Mucosa of descending colon (tissue), 3 donors: ENCODE measurements at places on chromosomes 12 and 14.

DNA sequence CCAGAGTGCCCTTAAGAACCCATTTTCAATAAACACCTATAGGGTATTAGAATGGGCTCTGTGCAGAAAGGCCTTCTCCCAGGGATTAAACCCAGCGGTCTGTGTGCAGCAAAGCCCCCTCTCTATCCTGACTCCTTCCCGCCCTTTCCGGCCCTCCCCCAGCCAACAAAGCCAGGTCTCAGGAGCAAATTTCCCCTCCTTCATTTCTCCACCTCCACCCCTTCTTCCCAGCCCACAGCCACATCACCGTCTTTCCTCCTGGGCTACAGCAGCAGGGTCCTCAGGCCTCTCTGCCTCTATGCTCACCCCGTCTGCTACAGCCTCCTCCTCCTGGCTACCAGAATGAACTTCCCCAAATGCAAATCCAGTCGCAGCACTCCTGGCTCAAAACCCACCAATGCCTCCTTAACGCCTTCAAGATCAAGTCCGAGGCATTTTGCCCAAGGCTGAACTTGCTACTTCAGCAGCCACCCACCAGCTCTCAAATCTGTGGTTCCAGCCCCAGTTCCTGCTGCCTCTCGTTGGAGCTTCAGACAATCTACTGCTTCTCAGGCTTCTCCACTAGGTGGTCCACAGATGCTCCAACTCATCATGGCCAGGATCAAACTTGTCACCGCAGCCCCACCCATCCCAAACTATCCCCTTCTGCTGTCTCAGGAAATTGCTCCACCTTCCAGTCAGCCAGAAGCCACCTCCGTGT is 134.8 kb downstream of the BCL11B start:
- no peak for DNase-seq

DNA sequence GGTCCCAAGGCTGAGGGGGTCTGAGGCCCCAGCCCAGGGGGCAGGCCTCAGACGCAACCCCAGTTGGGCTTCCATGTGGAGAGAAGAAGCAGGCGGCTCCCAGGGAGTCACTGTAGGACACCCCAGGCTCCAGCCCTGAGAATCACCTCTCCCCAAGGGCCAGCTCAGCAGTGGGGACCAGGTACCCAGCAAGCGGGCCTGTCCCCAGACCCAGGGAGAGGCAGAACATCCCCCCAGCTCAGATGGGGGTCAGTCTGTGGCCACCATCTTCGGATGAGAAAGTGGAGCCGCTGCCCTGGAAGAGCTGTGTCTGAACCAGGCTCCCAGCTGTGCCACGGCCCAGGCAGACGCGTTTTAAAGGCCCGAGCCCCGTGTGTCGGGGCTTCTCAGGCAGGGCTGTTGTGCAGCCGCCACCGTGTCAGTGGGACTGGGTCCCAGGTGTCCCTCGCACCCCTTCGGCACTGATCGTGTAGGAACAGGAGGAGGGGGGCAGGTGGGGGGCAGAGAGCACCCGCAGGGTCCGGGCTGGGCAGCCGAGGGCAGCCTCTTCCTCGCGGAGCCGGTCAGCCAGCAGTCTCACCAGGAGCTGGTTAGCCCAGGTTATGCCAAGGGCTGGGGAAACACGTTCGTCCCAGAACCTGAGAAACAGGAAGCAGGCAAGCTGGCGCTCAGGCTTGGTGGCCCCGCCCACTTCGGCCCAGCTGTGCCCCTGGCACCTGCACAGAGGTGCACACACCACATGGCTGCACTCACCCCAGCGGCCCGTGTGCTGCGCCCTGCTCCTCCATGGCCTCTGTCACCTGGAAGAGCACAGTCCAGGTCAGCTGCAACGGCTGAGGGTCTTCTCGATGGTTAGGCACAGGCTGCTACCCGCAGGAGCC is 16.6 kb downstream of the XRCC3 start:
- DNase-seq: peak; percentile 87

DNA sequence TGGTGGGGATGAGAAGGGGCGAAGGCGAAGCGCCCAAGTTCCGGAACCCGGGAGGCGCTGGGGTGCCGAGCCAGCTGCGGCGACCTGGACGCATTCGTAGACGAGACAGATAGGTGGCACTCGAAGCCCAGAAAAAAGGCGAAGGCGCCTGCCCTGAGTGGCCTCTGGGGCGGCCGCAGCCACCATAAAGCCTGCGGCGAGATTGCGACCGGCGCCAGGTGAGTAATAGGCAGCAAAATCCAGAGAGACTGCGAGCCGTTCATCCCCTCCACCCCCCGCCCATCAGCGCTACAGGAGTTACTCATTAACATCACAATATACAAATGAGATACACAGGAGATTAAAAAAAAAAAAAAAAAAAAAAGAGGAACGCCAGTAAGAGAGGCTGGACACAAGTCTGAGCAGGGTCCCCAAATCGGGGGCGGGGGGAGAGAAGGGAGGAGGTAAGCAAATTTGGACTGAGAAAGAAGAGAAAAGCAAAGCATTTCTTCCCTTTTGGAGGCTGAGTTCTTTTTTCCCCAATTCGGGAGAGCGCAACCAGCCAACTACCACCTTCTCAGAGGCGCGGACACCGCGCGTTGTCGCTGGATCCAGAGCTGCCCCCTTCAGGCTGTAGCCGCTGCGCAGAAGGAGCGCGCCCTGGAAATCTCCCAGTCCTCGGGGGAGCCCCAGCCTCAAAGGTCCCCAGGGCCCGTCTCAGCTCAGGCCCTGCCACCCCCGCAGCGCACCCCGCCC is 15.7 kb downstream of the TBX3 start:
- DNase-seq: peak; percentile 91

DNA sequence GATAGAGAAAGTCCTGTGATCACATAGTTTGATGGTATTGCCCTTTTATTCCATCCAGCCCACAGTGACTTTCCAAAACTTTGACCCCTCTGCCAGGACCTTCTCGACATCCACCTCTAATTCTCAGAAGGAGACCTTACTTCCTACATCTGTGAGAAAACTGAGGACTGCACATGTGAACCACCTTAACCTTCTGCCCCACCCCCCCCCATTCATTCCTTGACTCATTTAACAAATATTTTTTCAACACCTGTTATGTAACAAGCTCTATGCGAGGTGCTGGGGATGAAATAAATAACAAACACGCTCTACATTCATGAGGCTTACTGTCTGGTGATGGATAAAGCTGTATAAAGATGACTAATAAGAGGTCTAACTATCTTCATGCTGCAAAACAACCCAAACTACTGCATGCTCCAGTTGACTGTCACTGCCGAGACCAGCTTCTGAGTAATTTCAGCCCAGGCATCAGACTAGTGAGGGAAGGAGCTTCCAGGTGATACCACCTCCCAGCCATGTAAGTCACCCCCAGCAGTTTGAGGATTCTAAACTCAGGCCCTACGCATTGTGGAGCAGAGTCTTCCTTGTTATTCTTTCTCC is 1.9 kb upstream of the HAL start:
- DNase-seq: no peak

DNA sequence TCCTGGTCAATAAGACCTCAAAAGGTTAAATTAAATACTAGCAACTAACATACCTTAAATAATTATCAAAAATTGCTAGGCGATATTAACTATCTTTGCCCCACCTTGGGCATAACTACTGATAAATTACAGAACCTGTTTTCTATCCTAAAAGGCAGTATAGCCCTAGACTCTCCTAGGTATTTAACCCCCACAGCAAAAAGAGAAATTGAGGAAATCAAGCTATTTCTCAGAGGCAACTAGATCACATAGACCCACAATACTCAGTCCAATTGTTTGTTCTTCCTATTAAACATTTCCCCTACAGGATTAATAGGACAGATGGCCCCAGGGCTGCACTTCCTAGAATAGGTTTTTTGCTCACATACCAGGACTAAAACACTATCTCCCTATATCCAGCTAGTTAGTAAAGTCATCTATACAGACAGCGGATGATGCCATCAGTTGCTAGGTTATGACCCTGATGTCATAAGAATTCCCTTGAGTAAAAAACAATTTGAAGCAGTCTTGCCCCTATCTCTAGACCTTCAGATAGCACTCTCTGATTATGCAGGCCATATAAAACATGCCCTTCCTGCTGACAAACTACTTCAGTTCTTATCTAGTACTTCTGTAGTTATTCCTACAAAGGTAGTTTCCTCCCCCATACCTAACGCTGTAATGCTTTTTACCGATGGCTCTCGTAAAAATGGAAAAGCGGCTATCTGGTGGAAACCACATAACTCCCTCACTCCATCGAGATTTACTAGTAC is 118.4 kb downstream of the PPHLN1 start:
- no peak for DNase-seq

- DNase-seq: no peak
These were observed 67.0 kb upstream of the TTC7B start for GRCh38 chr14:90883197-90883596.

GRCh38 chr12:92551853-92552397 is 150.9 kb upstream of the PLEKHG7 start:
- DNase-seq: no peak

DNA sequence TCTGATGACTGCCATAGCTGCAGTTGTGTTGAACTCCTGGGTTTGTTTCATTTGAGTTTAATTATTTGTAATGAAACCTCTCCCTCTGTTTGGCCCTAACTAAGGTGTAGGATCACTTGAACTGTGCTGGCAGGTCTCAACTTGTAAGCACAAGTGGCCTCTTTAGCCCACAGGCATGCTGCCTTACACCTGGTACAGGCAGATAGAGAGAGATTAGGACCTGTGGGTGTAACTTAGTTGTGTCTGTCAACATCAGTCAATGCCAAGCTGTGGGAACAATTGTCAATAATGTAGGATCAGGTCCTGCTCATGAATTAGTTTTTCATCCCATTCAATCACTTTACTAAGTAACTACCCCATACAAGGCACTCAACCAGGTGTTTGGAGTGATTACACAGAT is 263.0 kb upstream of the G2E3 start:
- DNase-seq: no peak

- DNase-seq: peak; percentile 12
These were observed 2.9 kb upstream of the PPFIBP1 start for GRCh38 chr12:27521066-27521465.

GRCh38 chr14:90228478-90228877 is 27.9 kb upstream of the PSMC1 start:
- DNase-seq: no peak

DNA sequence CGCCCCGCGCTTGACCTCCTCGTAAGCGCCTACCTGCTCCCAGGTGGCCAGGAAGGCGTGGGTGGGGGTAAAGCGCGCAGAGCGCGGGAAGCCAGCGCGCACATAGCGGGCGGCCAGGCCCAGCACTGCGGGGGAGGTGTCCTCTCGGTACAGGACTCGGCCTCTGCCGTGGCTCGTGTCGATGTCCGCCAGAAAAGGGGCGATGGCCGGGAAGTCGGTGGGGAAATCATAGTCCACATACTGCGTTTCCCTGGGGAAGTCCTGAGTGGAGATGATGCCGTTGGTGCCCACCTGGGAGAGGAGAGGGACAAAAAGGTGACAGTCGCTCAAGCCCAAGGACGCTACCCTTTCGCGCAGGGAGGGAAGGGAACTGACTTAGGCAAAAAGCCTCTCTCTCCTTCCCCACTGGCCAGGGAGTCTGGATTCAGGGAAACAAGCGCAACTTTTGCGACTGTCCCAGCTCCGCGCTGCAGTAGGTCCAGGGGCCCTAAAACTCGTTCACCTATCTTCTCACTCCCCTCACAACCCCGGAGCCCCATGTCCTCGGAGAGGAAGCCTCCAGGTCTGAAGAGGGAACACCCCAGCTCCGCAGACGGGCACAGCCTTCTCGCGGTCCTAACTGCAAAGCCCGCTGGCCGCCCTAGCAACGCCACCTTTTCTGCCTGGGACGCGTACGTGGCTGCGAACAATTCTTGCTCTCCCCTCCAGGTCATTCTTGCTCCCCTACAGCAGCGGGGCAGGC is 815 bp downstream of the NID2 start:
- DNase-seq: peak; percentile 36

DNA sequence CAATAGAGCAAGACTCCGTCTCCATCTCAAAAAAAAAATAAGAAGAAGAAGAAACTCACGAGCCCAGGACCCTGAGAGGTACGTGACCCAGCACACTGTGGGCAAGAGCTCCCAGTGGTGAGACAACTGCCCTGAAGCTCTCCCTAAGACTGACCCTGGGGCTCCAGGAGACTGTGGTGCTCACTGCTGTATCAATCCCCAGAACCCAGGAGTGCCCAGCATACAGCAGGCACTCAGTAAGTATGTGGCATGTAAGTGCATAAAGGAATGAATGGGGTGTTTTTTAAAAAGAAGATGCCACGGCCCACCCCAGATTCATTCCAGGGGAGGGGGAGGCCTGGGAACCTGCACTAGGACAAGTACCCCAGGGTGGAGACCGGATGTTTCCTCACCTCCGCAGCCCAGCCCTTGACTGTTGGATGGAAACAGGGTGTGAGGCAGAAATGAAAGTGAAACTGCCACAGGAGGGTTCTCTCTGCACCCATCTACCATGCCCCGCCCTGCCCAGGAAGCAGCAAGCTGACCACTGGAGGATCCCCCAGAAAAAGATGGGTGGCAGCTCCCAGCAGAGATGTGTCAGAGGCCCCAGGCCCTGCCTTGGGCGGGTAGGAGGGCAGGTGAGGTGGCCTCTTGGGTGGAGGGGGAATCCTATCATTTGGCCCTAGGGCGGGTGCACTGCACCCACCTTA is 12.2 kb downstream of the ITPK1 start:
- peak; percentile 75 for DNase-seq

GRCh38 chr12:25769082-25769945 is 189.2 kb upstream of the RASSF8 start:
- no peak for DNase-seq

GRCh38 chr12:72511498-72511897 is 239.3 kb downstream of the TRHDE start:
- DNase-seq: no peak
